ENCODE measurements at places on chromosomes 2 and 18.

DNA sequence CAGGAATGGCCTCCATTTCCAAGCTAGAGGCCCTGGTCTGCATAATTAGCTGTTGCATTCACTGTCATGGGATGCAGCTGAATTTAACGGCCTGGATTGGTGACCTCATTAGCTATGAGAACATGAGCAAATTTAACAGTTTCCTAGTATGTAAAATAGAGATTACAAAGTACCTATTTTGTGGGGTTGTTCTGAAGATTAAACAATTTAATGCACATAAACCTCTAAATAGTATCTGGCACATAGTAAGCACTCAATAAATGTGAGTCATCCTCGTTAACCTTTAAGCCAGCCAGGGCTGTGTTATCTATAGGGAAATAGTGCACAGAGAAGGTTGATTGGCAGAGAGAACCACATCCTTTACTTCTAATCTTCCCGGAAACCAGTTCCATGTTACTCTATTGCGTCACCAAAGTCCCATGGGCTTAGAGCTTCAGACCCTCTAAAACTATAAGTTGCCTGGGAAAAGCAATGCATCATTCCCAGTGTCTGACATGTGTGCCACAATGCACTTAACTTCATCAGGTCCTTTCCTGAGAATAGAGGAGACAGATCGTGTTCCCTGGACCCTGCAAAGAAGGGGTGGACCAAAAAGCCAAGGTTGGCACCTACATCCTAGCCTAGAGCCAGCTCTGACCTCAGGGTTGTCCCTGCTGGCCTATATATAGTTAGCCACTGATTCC, 196.5 kb downstream of the LNPK start:
- DNase-seq = no peak

DNA sequence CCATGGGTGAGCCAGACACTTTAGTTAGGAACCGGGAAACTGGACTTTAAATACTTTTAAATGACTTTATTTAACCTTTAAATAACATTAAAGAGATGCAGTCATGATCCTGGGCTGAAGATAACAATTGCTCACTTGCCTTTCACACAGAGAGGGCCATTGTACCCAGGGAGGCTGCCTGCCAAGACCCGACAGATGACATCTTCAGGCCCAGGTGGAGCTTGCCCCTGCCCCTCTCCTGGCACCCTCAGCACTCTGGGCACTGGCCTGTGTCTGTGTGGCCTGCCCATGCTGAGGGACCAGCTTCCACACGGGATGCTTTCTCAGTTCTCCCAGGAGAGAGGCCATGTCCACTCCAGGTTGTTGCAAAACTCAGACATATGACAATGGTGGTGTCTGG, 216.4 kb upstream of the MYT1L start:
- no peak for DNase-seq

- no peak for DNase-seq
These were observed 200.7 kb downstream of the RAD51AP2 start for GRCh38 chr2:17317439-17317976.

DNA sequence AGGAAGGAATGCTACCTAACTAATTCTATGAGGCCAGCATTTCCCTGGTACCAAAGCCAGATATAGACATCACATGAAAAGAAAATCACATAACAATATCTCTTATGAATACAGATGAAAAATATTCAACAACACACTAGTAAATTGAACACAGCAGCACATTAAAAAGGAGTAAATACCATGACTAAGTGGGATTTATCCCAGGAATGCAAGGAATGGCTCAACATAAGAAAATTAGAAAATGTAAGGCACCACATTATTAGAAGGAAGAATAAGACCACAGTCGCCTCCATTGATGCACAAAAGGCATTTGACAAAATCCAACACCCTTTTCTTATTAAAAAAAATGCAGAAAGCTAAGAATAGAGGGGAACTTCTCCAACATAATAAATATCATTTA, 133.9 kb downstream of the TTC32 start:
- DNase-seq = no peak

DNA sequence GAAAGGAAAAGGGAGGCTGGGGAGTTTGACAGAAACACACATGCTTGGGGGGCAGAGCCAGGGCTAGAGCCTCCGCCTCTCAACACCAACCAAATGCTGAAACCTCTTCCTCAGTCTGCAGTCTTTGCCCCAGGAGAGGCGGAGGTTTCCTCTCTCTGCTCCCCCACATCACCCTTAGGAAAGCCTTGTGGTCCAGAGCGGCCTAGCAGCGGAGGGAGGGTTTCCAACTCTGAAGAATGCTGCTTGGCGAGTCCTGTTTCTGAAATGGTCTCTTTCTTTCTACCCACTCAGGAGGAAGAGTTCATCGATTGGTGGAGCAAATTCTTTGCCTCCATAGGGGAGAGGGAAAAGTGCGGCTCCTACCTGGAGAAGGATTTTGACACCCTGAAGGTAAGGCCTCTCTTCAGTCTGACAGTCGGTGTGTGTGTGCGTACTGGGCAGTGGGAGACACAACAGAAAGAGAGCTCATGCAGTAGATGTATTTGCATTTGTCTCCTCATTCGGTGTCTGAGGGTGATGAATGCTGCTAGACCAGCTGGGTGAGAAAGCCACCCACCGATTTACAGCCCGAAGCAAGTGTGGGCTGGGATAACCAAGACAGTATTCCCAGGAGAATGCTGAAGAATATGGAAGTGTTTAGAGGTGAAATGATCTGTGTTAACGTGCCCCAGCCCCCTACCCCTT, 190.5 kb downstream of the DYSF start:
- no peak for DNase-seq

DNA sequence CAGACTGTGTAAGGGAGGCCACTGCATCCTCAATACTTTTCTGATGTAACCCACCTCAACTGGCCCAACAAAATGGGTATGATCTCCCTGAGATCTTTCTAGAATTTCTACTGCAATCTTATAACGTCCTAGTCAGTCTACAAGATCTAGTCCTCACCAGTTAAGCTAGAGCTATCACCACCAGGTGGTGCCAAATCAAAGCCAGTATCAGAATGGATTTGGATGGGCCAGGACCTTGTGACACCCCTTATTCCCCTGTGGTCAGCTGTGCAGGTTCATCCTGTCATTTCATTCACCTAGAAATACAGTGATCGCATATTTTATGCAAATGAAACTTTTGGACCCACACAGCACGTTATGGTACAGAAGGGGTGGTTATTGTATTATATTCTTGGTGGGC, 90.3 kb downstream of the OLA1 start:
- DNase-seq = peak; percentile 8

DNA sequence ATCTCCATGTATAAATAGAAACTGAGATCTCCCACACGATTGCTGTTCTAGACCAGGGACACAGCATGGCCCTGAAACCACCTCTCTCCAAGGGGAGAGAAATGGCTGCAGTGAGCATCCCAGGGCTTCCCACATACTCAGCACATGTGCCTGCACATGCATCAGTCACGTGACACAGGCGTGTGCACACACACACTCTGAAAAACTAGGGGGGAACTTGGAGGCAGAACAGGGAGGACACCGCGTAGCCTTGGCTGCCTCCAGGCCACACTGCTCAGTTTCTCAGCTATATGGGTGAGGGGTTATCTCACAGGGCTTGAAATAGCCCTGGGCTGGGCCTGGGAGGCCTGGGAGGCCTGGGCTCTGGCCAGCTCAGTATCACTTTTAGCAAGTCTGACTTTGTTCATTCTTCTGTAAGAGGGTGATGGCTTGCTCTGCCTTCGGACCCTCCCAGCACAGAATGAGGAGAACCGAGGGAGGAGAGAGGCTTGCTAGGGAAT, 66.9 kb downstream of the EMX1 start:
- DNase-seq = no peak

- DNase-seq = no peak
These were observed 448.3 kb upstream of the POU3F3 start for GRCh38 chr2:104405623-104406022.

DNA sequence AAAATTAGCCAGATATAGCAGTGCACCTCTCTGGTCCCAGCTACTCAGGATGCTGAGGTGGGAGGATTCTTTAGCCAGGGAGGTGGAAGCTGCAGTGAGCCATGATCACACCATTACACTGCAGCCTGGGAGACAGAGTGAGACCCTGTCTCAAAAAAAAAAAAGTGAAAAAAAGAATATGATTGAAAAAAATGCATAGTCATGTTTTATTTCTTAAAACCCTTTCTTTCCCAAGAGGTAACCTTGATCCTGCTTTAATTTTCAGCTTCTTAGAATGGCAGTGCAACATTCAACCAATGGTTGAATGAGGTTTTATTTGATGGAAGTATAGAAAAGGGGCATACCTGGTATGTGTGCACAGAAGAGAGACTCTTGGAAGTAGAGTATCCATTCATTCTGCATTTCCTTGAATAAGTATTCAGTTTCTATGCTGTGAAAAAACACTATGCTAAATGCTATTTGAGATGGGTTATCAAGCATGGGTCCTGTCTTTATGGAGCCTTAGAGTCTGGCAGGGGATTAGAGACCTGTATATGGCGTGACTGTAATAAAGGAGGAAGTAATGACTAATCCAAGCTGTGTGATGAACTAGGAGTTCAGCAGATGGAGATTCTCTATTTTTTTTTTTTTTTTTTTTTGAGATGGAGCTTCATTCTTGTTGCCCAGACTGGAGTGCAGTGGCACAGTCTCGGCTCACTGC, 146.3 kb downstream of the WDSUB1 start:
- DNase-seq = peak; percentile 65

DNA sequence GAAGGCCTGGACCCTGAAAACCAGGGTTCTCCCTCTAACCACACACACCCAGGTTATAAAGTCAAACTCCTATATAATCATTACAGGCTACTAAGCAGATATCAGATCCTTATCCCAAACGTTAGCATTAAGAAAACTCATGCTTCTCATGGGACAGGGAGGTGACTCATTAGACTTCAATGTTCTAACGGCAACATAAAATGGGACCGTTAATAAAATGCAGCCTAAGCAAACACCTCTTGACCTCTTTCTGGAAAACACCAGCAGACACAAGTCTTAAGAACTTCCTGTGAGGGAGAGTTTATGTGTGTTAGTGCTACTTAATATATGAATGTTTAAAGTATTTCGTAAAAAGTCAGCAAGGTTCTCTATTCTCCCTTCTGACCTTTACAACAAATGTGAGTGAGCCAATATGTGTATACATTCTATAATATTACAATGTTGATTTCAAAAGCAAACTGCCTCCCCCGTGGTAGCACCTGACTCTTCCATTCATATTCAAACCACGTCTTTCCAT, 31.7 kb downstream of the LPIN2 start:
- no peak for DNase-seq

DNA sequence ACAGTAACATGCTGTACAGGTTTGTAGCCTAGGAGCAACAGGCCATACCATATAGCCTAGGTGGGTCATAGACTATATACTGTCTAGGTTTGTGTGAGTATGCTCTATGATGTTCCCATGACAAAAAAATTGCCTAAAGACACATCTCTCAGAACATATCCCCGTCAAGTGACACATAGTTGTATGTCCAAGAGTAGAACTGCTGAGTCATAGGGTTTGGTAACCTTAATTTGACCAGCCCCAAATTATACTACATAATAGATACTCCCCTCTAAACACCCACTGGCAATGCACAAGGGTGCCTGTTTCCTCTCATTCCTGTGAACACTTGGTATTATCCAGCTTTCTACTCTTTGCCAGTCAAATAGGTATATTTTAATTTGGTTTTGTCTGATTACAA, 161.6 kb downstream of the LCLAT1 start:
- DNase-seq = no peak

GRCh38 chr2:223815884-223816570, 21.4 kb downstream of the AP1S3 start:
- DNase-seq = no peak

- no peak for DNase-seq
These were observed 1280.6 kb upstream of the NRXN1 start for GRCh38 chr2:52312486-52312885.

DNA sequence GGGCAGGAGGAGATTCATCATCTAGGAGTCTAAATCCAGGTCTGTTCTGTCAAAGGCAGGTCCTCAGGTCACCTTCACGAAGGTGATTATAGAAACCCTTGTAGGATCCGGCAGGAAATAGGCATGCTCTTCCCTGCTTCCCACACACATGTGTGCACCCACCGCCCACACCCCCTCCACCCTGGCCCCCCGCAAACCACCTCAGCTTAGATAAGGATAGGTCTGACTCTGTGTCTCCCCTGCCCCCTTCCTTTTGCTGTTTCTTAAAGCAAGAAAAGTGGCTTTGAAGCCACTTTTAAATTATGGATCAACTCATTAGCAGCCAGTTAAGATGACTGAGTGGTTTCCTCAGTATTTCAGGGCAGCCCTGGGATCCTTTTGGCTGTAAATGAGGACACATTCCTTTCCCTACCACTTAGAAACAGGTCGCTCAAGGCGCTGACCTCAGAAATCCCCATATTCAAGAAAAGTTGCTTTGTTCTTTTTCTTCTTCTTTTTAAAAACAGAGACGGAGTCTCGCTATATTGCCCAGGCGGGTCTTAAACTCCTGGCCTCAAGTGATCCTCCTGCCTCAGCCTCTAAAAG, 14.5 kb upstream of the CIB4 start:
- no peak for DNase-seq

GRCh38 chr2:217951091-217951490, 51.7 kb downstream of the TNS1 start:
- DNase-seq = no peak

DNA sequence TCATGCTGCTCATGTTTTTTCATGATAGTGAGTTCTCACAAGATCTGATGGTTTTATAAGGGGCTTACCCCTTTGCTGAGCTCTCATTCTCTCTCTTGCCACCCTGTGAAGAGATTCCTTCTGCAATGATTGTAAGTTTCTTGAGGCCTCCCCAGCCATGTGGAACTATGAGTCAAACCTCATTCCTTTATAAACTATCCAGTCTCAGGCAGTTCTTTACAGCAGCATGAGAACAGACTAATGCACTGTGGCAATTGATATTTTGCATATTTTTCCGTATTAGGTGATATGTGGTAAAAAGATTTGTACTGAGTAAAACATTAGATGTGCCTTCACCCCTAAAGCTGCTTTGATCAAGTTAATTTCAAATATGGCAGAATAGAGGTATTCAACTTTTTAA, 48.8 kb downstream of the RAB27B start:
- DNase-seq = no peak

DNA sequence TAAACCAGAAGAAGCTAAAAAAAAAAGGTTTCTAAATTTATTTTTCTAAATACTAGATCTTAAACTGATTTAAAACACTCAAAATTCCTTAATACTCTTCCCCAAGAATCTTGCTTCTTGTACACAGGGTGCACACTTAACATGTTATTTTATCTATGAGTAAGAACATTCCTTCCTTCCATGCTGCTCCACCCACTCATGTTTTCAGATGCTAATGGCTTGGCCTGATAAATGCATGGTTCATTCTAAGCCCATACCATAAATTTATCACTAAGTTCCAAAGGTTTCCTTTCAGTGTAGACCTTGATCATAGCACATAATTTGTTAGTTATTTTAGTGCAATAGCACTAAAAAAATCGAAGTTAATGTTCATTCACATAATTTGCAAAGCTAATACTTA, 8.1 kb downstream of the FBXO48 start:
- no peak for DNase-seq

GRCh38 chr2:150981826-150982225, 279.8 kb downstream of the RBM43 start:
- DNase-seq = no peak

DNA sequence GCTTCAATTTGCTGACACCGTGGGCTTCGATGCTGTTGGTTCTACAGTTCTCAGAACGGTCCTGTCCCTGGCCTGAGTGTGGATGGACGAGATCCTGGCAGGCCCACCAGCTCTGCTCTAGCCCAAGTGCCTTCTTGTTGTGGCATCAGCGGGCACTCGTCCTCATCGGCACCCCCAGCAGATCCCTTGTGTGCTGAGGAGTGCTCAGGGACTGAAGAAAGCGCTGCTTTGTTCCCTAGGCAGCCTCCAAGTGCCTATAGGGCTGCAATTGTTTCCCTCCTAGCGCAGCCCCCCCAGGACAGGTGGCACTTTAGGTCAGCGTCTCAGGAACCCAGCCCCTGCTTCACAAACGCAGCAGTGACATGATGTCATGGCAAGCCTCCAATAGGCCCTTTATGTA, 217.7 kb downstream of the AGAP1 start:
- no peak for DNase-seq

All from NCI-H2171 treated with DMSO at 0.1 percent for 48 hours (cell line).